Purkinje cell (primary cell): ENCODE measurements at places on chromosomes 3 and 15. TPM values are rescaled to one million over a fixed set of nuclear protein-coding genes. Genes with fewer than 3 reads are reported as not detected.

The SLC2A2 gene
- 0.09 TPM in 1 of 2 replicates, not detected in the other for polyA plus RNA-seq

The HHATL gene
- 86.3 and 121 TPM in 2 replicates for polyA plus RNA-seq

The SYNPR gene
- polyA plus RNA-seq: 8.6 and 36.9 TPM in 2 replicates

The C3orf62 gene
- polyA plus RNA-seq: 6.3 and 6.5 TPM in 2 replicates

The CELSR3 gene
- polyA plus RNA-seq: 0.59 and 1.1 TPM in 2 replicates
